H7 (cell line): ENCODE measurements at places on chromosomes 3 and 15.

GRCh38 chr3:179398574-179399231 is 51.2 kb downstream of the MFN1 start:
- DNase-seq: no peak

DNA sequence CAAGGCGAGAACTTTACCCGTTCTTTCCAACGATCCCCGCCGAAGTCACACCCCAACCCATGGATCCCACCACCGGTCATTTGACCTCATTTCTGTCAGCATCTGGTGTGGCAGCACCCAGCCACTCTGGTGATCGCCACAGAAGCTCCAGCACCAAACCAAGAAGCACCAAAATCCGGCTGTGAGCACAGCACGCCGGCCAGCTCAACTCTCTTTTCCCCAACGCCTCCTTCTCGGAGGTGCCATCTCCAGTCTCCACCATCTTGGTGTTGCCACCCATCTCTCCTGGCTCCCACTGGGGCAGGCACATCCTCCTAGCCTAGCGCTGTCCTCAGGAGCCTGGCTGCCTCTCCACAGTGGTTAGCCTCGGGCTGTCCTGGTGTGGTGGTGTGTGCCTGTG is 6.5 kb downstream of the MUC4 start:
- no peak for DNase-seq

DNA sequence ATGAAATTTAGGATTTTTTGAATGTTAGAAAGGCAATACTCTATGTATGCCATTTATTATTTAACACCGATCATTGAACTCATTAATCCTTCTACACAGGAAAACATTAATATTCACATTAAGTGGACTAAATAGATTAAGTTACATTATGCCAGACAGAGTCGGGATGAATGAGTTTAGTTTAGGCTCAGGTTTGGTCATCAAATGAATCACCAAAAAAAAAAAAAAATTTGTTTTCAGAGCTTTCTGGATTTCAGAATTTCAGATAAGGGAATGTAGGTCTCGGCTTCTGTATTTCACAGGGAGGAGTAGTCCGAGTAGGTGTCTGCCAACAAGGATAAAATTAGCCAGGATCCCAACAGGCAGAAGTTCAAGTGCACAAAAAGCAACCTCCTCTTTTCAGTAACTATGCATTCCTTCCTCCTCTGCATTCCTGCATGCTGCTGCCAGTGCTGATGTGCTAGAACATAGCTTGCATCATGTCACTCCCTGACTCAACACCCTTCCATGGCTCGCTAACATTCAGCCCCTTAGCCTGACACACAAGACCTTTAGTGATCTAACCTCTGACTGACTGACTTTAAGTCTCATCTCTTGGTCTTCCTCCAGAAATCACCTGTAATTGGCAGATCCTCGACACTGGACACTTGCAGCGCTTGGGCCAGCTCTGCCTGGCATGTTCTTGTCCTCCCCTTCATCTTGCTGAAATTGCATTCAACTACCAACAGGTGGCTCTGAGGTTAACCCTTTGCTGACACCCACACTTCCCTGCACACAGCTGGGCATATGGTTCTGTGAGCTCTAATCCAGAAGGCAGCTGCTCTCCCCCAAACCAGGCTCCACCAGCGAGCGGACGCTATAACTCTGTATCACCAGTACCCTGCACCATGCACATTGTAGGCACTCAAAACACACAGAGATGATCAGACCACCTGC is 145.4 kb upstream of the PROK2 start:
- peak; percentile 73 for DNase-seq

- no peak for DNase-seq
Observed at GRCh38 chr3:78871048-78871447, 896.8 kb downstream of the ROBO1 start.

GRCh38 chr3:27590437-27591298 is 106.5 kb upstream of the SLC4A7 start:
- DNase-seq: no peak

DNA sequence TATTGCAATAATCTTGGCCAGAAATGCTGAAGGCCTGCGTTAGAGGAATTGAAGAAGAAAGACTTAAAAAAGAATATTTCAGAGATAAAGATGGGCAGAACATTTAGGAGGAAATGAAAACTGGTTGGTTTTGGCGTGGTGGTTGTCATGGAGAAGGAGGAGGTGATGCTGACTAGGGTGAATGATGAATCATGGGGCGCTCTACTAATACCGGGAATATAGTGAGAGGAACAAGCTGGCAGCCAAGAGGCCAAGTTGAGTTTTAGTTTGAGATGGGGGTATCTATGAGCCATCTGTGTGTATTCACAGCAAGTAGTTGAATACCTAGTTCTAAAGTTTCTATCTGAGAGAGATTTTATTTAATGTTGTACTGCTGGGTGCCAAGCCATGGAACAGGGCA is 6.8 kb upstream of the GAP43 start:
- DNase-seq: no peak

DNA sequence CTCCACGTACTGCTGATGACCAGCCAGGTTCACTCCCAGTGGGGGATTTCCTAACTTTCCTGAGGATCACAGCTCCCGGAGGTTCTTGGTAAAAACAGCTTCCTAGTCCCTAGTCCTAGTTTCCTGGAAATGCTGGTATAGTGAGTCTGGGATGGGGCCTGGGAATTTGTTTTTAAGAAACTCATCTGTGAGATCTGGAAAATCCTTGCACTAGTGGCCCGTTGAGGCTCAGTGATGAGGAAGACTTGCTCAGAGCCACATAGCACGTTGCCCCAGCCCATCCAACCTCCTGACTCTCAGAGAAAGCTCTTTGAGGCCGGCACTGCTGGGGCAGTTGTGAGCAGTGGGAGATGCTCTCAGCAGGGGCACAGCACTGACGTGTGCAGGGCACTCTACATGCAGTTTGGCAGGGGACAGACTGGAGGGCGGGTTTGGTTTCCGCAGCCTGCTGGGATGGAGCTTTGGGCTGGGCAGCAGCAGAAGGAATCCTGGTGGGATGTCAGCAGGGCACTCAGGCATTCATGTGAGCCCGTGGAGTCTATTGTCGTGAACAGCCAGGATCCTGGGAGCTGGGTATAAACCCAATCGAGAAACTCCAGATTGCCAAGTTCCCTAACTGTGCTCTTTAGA is 31.6 kb downstream of the SAXO2 start:
- peak; percentile 59 for DNase-seq

GRCh38 chr3:25084016-25084415 is 344.0 kb upstream of the RARB start:
- DNase-seq: no peak

- DNase-seq: no peak
Observed at GRCh38 chr3:25144430-25144829, 283.6 kb upstream of the RARB start.

DNA sequence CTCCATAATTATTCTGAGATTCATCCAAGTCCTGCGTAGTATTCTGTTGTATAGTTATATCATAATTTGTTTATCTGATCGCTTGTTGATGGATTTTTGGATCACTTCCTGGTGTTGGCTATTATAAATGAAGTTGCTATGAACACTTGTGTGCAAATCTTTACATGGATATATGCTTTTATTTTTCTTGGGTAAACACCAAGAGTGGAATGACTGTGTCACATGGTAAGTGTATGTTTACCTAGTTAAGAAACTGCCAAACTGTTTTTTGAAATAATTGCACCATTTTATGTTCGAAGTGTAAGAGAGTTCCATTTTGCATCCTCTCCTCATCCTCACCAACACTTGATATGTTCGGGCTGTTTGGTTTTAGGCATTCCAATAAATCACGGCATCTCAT is 360.4 kb upstream of the FRG2C start:
- DNase-seq: no peak

- DNase-seq: no peak
Observed at GRCh38 chr3:188553569-188553968, 399.6 kb downstream of the LPP start.

GRCh38 chr3:16538507-16538906 is 25.0 kb upstream of the RFTN1 start:
- DNase-seq: no peak

DNA sequence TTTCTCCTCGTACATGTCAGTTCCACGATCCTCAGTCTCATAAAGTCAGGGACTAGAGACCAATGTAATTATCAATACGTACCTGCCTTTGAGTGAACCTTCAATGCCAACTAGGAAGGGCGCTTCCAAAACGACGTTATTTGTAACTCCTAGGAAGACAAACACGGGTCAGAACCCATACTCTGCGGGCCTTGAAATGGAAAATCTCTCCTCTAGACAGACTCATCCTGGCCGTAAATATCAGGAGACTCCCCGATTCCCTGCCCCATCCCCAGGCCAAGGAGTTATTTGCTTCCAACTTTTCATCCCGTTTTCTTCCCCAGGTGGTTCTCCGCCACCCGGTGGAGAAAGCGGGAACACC is 578 bp downstream of the OIP5 start:
- peak; percentile 77 for DNase-seq

DNA sequence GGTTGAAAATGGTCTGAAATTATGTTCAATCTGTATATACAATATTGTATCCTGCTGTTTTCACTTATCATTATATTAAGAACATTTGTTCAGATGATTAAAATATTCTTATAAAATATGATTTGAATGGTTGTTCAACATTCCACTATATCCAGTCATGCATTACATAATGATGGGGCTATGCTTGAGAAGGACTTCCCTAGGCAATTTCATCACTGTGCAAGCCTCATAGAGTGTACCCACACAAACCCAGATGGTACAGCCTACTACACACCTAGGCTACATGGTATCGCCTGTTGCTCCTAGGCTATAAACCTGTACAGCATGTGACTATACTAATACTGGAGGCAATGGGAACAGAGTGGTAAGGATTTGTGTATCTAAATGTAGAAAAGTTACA is 30.5 kb downstream of the SLC7A14 start:
- no peak for DNase-seq

DNA sequence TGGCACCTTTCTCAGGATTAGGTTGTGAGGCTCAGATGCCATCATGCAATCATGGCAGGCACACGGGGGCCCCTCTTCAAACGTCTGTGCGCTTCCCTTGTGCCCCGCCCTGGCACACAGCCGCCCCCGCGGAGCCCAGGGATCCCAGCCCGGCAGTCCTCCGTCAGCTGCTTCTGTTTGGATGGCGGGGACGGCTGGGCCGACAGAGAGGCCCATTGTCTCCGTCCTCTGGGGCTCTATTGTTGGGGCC is 849 bp upstream of the HDAC11 start:
- peak; percentile 86 for DNase-seq

GRCh38 chr3:166877971-166878370 is 502.1 kb downstream of the ZBBX start:
- DNase-seq: no peak

DNA sequence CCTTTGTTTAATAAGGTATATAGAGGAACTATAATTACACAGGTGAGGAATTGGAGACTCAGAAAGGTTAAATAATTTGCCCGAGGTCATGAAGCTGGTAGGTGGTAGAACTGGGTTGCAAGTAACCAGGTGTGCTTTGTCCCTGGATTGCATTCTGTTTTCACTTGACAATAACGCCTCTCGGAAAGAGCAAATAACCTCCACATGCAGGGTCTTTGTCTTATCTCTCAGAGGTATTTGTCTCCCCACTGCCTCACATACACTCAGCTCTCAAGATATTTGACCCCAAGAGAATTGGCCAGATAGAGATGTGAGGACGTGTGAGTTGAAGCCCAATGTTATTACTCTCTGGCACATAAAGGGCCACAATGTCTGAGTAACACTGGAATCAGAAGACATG is 320.9 kb upstream of the ONECUT1 start:
- DNase-seq: peak; percentile 7

GRCh38 chr15:55282284-55282833 is 7.3 kb downstream of the RAB27A start:
- no peak for DNase-seq

GRCh38 chr3:32705232-32705631 is 20.2 kb downstream of the CNOT10 start:
- DNase-seq: no peak

GRCh38 chr3:58654466-58654865 is 12.1 kb downstream of the FAM3D start:
- no peak for DNase-seq

DNA sequence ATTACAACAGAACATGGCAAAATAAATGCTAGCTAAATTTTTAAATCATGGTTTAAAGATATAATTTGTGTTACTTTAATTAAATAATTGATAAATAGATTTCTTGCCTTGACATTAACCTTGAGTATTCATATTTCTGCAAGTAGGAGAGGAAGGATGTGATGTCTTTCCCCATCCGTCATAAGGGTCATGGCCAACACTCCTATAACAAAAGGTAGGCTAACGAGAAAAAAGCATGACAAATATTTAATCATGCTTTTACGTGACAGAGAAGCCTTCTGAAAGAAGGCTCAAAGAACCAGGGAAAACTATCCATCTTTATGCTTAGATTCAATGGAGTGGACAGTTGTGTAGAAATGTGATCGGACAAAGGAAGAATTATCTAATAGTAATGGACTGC is 135.2 kb downstream of the SERPINI1 start:
- DNase-seq: no peak

- no peak for DNase-seq
Observed at GRCh38 chr3:51799879-51800749, 21.1 kb upstream of the IQCF6 start.

- peak; percentile 5 for DNase-seq
Observed at GRCh38 chr3:83946554-83946953, 1012.2 kb upstream of the CADM2 start.
